ENCODE measurements at places on chromosomes 6 and 20. TPM values are rescaled to one million over a fixed set of nuclear protein-coding genes. Genes with fewer than 3 reads are reported as not detected.
A peak's percentile ranks its signal among the peaks of the same experiment; 100 is the strongest.

The SDC4 gene
- total RNA-seq, result 118 TPM

The ARFGAP1 gene
- total RNA-seq, result 106 TPM

The LHFPL5 gene
- total RNA-seq, result 0.69 TPM

The RAD21L1 gene
- total RNA-seq, result not detected

The COL11A2 gene
- total RNA-seq, result 0.66 TPM

The PKIB gene
- 5.5 TPM for total RNA-seq

The CAGE1 gene
- total RNA-seq, result not detected

The PHACTR3 gene
- total RNA-seq, result 6.9 TPM

The CLIC5 gene
- total RNA-seq, result 27.6 TPM

- DNase-seq, result no peak
Measured at GRCh38 chr6:143125864-143126573, 65.3 kb downstream of the AIG1 start.

DNA sequence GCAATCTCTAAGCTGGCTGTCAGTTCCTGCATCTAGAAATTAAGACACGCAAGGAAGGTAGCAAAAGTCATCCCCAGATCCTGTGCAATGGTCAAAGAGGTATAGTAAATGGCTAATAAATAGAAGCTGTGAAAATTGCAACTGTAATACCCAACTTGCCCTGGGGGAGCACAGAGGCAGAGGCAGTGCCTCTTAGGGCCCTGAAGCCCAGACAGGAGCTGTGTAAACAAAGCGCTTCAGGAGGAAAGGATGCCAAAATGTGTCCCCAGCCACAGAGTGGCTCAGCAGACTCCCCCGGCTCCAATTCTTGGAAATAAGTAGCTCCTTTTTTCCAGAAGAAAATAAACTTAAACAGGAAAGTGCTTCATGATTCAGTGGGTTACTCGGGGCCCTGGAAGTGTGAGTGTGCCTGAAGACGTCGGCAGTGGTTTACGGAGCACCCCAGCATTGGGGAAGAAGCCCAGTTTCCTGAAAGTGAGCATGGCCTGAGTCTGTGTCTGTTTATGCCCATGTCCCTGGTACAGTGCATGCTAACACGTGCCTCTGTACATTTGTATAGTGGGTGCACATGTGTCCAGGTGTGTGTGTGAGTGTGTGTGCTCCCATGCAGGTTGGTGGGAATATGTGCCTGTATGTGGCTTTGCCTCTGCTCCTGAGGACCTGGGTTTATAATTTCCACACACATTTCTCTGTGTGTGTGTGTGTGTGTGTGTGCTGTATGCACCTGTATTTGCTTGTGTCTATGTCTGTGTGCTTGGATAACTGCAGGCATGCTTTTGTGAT lies 246.7 kb downstream of the MAFB start:
- no peak for DNase-seq

DNA sequence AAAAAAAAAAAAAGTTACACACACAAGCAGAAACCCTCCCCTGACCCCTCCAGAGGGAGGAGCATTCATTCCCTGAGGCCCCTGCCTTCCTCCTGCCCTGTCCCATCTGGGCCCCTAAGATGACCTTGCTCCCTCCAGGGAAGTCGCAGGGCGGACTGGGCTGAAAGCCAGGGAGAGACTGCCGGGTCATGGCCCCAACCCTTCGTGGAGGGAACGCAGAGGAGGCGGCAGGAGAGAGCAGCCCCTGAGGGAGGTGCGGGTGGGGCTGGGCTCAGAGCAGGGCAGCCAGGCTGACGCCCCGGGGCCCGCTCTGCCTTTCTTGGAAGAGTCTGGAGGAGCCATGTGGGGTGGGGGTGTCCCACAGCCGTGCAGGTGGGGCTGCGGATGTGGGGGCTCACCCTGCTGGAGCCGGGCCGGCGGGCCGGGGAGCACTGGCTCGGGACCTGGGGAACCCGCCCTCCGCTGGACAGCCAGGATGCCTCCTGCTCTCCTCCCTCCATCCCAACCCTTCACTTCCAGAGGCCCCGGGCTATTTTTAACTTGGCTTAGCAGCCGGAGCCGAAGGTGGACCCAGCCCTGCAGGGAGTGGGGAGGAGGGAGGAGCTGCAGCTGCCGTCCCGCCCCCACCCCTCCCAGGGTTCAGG lies 15.0 kb upstream of the ABHD16B start:
- DNase-seq, result no peak

GRCh38 chr6:27742833-27743573 lies 169.2 kb downstream of the OR2B2 start:
- DNase-seq, result no peak

- DNase-seq, result no peak
Measured at GRCh38 chr6:73569121-73569520, 48.3 kb upstream of the EEF1A1 start.

- no peak for DNase-seq
Measured at GRCh38 chr6:14037402-14038277, 79.9 kb upstream of the CD83 start.

- no peak for DNase-seq
Measured at GRCh38 chr6:101146389-101146788, 247.1 kb upstream of the GRIK2 start.

DNA sequence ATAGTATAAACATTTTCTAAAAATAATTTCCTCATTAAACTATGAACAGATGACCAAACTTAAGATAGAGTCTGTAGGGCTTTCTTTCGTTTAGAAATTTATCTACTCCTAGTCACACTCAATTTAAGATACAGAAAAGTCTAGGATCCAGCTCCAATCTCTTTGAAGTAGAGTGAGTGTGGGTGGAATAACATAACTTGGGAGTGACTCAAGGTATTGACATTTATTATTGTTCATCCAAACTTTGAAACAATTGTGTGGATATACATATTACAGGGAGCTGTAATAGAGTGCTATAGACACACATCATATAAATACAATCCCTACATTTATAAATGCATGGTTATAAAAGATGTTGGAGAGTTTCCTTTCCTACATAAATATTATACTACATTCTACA lies 715.2 kb upstream of the MANEA start:
- no peak for DNase-seq

- no peak for DNase-seq
Measured at GRCh38 chr20:46602429-46602828, 48.8 kb downstream of the SLC13A3 start.

GRCh38 chr6:149271348-149272340 lies 45.9 kb upstream of the TAB2 start:
- DNase-seq, result peak; percentile 30

DNA sequence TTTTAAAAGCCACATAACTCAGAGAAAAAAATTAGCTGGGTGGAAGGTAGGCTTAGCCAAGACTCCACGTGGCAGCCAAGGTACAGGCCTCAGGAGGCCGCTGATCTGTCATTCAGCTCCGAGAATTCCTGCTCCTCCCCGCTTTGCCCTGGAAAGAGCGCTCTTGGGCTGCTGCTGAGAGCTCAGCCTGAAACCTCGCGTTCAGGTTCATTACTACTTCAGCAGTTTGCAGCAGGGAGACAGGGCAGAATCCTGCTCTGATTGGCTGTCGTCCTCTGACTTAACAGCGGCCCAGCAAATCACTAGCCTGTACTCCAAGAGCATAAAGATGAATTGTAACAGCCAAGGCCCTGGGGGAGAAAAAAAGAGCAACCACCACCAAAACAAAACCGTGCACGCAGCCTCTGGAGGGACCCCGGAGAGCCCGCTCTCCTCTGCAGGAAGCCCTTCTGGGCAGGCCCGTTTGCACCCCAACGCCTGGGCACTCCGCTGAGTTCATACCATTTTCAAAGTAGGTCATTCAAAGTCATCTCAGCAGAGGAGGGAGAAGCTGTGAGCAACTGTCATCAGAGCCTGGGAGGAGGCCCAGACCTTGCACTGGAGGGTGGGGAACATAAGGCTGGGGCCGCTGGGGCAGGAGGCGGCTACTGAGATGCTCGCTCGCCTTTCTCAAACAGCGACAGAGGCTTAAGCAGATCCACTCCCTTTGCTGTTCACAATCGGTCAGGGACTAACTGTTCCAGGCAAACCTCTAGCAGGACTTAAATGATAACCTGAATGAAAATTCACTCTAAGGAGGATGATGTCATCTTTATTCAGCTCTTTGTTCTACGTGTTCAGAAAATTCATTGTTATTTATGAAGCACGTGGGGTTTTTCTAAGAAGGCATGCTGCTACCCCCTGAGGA lies 42.3 kb upstream of the ATXN1 start:
- DNase-seq, result peak; percentile 58

GRCh38 chr6:41367700-41368099 lies 32.3 kb downstream of the NCR2 start:
- peak; percentile 48 for DNase-seq

DNA sequence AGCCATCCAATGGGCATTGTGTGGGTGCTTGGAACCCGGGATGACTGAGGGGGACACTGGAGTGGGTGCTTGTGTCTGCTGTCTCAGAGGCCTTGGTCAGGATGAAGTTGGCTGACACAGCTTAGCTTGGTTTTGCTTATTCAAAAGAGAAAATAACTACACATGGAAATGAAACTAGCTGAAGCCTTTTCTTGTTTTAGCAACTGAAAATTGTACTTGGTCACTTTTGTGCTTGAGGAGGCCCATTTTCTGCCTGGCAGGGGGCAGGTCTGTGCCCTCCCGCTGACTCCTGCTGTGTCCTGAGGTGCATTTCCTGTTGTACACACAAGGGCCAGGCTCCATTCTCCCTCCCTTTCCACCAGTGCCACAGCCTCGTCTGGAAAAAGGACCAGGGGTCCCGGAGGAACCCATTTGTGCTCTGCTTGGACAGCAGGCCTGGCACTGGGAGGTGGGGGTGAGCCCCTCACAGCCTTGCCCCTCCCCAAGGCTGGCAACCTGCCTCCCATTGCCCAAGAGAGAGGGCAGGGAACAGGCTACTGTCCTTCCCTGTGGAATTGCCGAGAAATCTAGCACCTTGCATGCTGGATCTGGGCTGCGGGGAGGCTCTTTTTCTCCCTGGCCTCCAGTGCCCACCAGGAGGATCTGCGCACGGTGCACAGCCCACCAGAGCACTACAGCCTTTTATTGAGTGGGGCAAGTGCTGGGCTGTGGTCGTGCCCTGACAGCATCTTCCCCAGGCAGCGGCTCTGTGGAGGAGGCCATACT lies 49.4 kb downstream of the PYGB start:
- no peak for DNase-seq

- no peak for DNase-seq
Measured at GRCh38 chr20:21191839-21192238, 66.0 kb downstream of the KIZ start.

- DNase-seq, result no peak
Measured at GRCh38 chr6:160986851-160987250, 4.7 kb upstream of the MAP3K4 start.

- no peak for DNase-seq
Measured at GRCh38 chr20:6295127-6295866, 172.5 kb upstream of the FERMT1 start.

- no peak for DNase-seq
Measured at GRCh38 chr20:58072695-58073671, 155.5 kb downstream of the ANKRD60 start.

DNA sequence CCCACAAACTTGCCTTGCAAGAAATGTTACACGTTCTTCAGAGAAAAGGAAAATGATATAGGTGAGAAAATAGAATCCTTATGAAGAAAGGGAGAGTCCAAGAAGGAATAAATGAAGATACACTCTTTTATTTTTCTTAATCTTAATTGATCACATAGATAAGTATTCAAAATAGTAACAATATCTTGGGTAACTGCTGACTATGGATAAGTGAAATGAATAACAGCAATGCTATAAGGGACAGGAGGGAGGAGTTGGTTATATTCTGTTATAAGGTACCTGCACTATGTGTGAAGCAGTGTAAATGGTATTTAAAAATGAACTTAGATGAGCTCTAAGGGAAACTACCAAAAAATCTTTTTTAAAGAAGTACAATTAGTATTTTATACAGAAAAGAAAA lies 38.3 kb downstream of the RANBP9 start:
- DNase-seq, result no peak

GRCh38 chr20:38031957-38032356 lies 1.3 kb downstream of the TTI1 start:
- no peak for DNase-seq

GRCh38 chr6:72524011-72524645 lies 97.7 kb upstream of the KCNQ5 start:
- no peak for DNase-seq

GRCh38 chr6:14149739-14150130 lies 32.2 kb downstream of the CD83 start:
- DNase-seq, result no peak

DNA sequence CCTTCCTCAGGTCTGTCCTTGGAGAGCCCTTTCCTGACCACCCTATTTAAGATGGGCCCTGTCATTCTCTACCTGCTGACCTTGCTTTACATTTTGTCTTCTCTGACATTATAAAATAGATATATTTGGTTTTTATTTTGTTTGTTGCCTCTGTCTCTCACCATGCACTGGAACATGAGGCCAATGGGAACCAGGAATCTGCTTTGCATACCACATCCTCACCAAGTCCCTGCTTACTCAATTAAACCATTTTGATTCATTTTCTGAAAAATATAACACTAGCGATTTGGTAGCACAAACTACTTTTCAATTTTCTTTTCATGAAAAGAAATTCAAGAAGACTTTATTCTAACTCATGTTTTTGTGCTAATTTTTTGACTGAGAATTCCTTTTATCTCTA lies 32.8 kb upstream of the POPDC3 start:
- no peak for DNase-seq

DNA sequence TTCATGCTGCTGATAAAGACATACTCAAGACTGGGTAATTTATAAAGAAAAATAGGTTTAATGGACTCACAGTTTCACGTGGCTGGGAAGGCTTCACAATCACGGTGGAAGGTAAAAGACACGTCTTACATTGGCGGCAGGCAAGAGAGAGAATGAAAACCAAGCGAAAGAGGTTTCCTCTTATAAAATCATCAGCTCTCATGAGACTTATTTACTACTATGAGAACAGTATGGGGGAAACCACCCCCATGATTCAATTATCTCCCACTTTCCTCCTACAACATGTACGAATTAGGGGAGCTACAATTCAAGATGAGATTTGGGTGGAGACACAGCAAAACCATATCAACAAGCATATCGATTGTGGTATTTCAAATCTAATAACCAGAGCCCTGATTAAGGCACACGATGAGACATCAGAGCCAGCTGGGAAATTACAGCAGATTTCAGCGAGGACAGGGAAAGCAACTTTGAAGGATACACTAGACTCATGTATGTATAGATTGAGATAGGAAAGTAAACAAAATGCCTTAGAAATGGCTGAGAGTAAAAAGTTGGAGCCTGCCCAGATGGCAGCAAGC lies 129.8 kb upstream of the GJE1 start:
- DNase-seq, result no peak

All from mucosa of gallbladder (tissue), 1 donor.